A172 (cell line): ENCODE measurements at places on chromosomes 4 and X.

GRCh38 chrX:101383679-101384205, 2.2 kb downstream of the BTK start:
- DNase-seq, result no peak

DNA sequence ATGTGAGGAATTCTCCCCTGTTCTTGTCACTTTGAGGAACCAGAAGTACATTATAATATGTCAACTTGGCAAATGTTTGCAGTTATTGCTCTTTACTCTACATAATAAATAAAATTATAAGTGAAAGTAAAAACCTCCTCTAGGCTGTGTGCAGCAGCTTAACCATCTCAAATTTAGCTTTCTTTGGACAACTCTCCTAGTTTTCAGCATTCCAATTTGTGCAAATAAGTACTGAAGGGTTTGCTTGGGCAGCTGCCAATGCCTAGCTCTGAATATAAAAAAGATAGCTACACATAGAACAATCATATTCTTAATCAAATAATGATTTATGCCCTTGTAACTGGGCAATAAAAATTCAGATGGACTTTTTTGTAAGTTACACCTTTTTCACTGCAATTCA, 82.5 kb downstream of the GASK1B start:
- no peak for DNase-seq

GRCh38 chr4:7733201-7733600, 206.5 kb downstream of the AFAP1 start:
- DNase-seq, result no peak

GRCh38 chr4:2803624-2804448, 11.0 kb downstream of the SH3BP2 start:
- DNase-seq, result peak; percentile 74

- no peak for DNase-seq
These were observed 153.9 kb downstream of the ATG4A start for GRCh38 chrX:108245462-108245861.

DNA sequence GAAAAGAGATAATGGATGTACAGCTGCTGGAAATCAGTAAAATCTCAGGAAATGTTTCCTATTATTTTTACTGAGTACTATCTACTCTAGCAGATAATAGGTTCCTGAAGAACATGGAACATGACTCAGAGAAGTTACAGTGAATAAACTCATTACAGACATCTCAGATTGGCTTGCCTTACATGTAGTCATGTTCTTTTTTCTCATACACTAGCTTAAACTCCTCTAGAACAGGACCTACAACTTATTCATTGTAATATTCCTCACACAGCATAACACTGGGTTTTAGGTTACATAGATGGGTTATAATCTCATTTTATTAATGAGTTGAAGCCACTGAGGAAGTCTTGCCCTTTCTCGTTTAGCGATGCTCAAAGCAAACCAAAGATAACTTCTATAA, 86.9 kb upstream of the BMP2K start:
- DNase-seq, result no peak
